Activated CD8-positive, alpha-beta memory T cell treated with anti-CD3 and anti-CD28 coated beads for 4 hours (primary cell): ENCODE measurements at places on chromosomes 12 and 14.

GRCh38 chr12:130461839-130462557 lies 124.3 kb downstream of the PIWIL1 start:
- no peak for DNase-seq

GRCh38 chr12:63967358-63968145 lies 123.1 kb downstream of the SRGAP1 start:
- no peak for DNase-seq

GRCh38 chr14:102496331-102496691 lies 13.3 kb downstream of the ANKRD9 start:
- no peak for DNase-seq

GRCh38 chr12:76444408-76444984 lies 96.3 kb upstream of the BBS10 start:
- no peak for DNase-seq

- DNase-seq, result no peak
These were observed 18.4 kb upstream of the SRGAP1 start for GRCh38 chr12:63826006-63826585.

- no peak for DNase-seq
These were observed 122.4 kb upstream of the VASH1 start for GRCh38 chr14:76638841-76639240.

- no peak for DNase-seq
These were observed 201.7 kb downstream of the SNAPC1 start for GRCh38 chr14:61963926-61964325.

DNA sequence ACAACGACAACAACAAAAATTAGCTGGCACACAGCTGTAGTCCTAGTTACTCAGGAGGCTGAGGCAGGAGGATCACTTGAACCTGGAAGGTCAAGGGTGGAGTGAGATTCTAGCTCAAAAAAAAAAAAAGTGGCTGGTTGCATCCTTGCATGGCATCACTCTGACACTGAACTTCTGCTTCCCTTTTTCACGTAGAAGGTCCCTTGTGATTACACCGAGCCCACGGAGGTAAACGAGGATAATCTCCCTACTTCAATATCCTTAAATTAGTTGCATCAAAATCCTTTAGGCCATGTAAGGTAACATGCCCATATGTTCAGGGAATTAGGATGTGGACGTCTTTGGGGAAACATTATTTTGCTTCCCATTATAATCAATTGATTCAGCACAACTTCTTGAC lies 4.0 kb upstream of the PPP4R4 start:
- no peak for DNase-seq

DNA sequence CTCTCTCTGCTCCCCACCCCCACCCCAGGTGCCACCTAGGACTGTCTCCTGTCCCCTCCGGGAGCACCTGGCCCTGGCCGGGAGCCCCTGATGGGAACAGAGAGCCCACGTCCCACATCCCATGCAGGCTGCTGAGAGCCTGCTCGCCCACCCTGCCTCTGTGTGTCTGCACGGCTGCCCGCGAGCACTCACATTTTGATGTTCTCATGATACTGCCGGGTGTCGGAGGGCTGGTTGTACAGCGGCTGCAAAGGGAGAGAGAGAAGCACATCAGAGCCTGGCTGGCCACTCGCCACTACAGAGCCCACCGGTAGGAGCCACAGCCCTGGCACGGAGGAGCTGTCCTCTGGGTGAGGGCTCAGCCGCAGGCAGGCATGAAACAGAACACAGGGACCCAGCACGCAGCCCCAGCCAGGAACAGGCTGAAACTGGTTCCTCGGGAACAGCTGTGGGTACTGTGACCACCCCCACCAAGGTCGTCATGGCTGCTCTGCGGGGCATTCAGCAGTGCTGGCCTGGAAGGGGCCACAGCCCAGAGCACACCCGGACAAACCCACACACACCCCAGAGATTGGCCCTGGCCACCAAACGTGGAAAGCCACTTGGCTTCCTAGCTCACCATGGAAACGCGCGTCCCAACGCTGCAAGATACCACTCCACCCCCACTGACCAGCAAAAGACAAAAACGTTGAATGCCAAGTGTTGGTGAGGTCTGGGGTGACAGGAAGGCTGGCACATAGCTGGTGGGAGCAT lies 117.6 kb downstream of the NCOR2 start:
- no peak for DNase-seq

DNA sequence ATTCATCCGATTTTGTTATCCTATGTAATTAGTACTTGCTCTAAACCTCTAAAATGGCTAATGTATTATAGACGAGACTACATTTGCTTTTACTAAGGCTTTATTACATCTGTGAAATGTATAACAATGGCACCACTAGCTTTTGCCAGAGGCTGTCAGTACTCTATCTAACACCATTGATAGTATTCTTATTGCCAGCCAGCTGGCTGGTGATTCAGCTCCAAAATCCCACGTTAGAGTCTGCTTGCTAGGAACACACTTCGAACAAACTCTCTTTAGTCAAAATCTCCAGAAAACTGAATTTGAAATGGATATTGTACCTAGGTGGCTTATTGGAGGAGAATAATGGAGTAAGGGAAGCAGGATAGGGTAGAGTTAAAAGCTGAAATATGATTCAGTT lies 839.2 kb downstream of the SLC6A15 start:
- no peak for DNase-seq

GRCh38 chr12:81617915-81618314 lies 141.2 kb downstream of the PPFIA2 start:
- DNase-seq, result no peak

- DNase-seq, result no peak
These were observed 198.9 kb downstream of the CACNA1C start for GRCh38 chr12:2251526-2252209.

DNA sequence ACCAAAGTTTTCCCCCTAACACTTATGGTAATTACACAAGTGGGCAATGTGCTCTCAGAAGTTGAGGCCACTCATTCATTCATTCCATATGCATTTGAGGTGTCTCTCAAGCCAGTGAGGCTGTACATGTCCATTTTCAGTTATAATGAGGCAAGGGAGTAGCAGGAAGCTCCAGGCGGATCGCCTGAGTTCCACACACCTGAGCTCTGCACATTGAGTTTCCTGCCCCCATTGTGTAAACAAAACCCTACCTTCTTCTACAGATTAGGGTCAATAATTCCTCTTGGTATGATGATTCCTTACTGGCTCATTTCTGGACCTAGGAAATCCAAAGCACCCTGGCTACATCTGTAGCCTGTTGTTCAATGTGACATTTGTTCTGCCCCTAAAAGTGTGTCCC lies 555.3 kb downstream of the MED13L start:
- DNase-seq, result no peak

- DNase-seq, result no peak
These were observed 106.9 kb upstream of the ANO4 start for GRCh38 chr12:100687686-100688085.

- no peak for DNase-seq
These were observed 103.0 kb downstream of the PUS7L start for GRCh38 chr12:43655586-43655985.

DNA sequence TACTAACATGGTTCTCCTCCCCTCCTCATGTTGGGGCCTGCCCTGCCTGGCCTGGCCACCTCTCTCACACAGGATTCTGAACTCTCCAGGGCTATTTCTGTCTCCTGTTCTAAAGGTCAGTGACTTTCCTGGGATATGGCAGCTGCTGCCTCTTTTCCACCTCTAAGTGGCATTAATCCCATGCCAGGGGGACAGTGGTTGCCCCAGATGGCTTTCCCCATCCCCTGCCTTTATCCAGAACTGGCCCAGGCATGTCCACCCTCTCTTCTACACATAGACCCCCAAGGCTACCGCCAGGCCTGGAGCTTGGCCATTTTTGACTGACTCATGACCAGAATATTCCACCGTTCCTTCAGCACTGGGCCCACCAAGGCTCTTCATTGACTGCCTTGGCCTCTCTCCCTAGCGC lies 90.4 kb downstream of the IRF2BPL start:
- DNase-seq, result no peak

- DNase-seq, result no peak
These were observed 81.9 kb upstream of the AVPR1A start for GRCh38 chr12:63232896-63233295.

GRCh38 chr12:128816643-128816920 lies 7.2 kb downstream of the SLC15A4 start:
- DNase-seq, result no peak

GRCh38 chr14:72303930-72304329 lies 371.7 kb downstream of the RGS6 start:
- DNase-seq, result no peak

DNA sequence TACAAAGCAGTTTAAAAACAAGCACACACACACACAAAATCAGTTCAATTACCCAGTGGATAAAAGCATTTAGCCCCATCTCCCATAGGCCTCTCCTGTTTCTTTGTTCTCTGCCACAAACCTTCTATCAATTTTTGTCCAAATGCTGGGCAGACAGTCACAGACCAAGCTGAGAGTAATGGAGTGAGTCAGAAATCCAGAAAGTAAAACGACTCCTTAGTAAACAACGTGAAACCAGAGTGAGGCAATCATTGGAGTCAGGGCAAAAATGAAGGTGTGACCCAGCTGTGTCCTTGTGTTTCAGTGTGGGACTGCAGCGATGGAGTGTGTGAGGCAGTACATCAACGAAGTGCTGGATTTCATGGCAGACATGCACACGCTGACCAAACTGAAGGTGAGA lies 102.0 kb downstream of the PRIMA1 start:
- DNase-seq, result no peak

DNA sequence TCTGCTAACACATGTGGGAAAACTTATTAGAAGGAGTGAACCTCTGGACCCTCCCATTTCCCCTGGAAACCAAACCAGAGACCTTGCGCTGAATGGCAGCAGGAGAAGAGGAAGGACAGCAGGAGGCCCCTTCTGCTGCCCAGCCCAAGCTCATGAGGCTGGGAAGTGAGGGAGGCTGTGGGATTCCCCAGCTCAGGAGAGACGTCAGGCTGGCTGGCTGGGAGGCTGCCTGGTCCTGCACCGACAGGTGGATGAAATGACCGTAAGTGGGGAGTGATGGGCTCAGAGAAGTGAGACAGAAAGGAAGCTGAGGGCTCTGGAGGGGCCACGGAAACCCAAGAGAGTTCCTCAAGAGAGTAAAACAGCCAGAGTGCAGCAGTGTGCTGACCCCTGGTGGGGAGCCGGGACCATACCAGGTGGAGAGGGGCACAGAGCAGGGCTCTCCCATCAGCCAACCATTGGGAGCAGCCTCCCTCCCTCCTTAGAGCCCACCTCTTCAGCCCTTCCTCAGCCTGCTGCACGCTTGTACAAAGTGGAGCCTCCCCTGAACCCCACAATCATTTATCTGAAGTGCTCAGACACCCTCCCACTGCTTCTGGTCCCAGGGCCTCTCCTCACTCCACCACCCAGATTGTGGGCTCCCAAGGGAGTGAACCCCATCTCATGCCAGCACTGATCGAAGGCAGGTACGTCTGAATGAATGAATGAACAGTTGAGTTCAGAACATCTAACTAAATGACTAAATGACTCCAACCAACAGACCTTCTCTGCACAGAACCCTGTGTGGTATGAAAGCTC lies 14.0 kb downstream of the TAMALIN start:
- DNase-seq, result no peak

DNA sequence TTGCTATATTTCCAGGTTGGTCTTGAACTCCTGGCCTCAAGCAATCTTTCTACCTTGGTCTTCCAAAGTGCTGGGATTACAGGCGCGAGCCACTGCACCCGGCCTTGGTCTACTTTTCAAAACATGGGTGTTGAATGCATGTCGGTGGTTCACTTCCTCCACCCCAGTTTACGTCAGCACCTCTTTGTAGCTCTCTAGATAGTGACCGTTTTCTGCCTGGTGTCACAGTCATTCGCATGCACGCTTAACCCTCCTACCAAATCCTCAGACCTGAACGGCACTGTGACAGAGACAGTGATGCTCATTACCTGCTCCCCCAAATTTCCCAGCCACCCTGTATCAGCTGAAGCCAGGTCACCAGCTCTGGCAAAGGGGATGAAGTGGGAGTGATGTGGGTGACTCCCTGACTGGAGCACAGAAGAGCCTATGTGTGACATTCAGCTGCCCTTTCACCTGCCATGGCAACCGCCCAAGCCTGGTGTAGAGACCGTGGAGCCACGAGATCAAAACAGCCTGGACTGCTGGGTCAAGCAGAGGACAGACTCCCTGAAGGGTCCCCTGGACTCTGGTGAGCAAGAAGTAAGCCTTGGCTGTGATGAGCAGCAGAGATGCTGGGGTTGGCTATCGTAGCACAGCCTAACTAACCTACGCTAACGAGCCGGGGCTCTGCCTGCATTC lies 66.2 kb upstream of the GPR68 start:
- no peak for DNase-seq

DNA sequence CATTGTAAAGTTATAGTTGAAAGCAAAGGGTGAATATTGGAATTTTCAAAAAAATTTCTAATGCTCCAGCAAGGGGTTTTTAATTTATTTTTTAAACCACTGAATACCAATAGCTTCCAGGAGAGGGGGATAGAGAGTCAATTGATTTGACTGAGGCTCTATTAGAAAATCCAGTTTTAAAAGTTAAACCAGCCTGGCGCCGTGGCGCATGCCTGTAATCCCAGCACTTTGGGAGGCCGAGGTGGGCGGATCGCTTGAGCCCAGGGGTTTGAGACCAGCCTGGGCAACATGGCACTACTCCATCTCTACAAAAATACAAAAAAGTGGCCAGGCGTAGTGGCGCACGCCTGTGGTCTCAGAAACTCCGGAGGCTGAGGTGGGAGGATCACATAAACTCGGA lies 150.1 kb downstream of the SLC38A4 start:
- DNase-seq, result no peak

GRCh38 chr14:36221112-36221511 lies 44.6 kb upstream of the PTCSC3 start:
- no peak for DNase-seq

DNA sequence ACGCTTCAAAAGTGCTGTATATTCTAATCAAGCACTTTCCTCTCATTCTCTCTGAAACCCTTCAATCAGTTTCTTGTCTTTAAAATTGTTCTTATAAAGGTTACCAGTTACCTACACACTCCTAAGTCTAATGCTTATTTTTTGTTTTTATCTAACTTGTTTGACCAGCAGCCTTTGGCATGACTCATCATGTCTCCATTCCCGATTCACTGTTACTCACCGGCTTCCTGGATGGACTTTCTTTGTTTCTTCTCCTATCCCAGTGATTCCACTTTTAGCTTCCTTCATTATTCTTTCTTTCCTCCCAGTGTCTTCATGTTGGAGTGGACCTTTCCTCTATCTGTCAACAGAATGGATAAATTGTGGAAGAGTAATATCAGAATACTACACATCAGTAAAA lies 368.6 kb upstream of the CCDC196 start:
- no peak for DNase-seq

- no peak for DNase-seq
These were observed 441.5 kb downstream of the PRKD1 start for GRCh38 chr14:29486132-29486531.
